NCI-H69 (cell line): ENCODE measurements at places on chromosomes 13 and 19.

DNA sequence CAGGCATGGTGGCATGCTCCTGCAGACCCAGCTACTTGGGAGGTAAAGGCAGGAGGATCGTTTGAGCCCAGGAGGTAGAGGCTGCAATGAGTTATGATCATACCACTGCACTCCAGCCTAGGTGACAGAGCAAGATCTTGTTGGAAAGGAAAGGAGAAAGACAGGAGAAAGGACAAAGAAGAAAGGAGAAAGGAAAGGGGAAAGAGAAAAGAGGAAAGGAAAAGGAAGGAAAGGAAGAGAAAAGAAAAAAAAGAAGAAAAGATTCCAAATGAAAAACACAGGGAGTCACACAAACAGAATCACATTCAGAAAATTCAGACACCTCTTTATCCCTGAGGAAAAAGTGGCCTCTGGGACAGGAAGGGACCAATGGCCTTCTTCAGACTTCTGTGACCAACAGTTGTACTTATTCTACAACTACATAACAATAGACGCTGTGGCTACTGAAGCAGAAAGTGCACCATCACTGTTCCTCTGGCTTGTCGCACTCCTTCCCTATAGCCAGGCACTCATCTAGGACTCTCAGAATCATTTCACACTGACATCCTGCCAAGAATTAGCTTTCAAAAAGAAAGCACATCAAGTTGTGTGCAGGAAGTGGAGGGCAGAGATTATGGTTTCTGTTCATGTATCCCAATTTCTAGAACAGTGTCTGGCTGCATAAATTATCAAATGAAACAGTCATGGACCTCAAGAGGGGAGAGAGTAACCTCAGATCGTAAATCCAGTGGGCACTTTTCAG, 5.9 kb downstream of the MTMR6 start:
- no peak for DNase-seq

- DNase-seq: peak; percentile 41
These were observed at the start of gene LRRC25 for GRCh38 chr19:18397242-18398202. TSS of gene LRRC25 (minus strand) at chr19:18397622. CDS start at chr19:18396963, 659 bp downstream.

DNA sequence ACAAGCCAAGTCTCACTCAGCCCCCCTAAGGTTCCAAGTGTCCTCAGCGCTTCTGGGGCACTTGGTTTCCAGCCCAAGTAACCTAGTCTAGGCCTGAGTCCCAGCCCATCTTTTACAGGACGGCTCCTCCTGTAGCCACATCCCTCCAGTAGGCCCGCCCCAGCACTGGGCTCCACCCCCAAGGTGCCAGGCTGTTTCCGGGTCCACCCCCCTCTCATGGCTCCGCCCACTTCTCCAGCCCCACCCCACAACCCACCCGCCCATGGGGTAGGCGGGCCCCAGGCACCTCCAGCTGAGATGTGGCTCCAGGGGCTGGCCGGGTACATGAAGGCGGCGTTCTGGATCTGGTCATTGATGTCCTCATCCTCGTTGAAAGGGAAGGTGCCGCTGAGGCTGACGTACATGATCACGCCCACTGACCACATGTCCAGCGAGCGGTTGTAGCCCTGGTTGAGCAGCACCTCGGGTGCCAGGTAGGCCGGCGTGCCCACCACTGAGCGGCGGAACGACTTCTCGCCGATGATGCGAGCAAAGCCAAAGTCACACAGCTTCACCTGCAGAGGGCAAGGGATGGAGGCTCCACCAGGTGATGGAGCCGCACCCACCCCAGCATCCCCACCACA, 17.2 kb upstream of the DACT3 start:
- peak; percentile 19 for DNase-seq

DNA sequence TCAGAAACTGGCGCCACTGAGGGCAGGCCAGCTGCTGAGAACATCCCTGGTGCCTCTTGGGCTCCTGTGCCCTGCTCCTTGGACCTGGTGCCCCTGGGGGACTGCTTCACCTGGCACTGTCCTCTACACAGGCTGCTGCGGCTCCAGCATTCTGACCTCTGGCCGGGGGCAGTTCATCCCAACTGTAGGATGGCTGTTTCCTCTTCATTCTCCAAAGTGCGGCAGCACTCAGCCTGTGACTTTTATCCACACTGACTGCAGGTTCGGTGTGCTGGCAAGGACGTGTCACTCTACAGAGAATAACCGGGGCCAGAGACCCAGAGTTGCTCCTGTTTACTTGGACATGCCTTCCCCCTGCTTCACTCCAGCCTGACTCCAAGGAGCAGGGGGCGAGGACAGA, 7.6 kb upstream of the ANKRD10 start:
- DNase-seq: no peak

DNA sequence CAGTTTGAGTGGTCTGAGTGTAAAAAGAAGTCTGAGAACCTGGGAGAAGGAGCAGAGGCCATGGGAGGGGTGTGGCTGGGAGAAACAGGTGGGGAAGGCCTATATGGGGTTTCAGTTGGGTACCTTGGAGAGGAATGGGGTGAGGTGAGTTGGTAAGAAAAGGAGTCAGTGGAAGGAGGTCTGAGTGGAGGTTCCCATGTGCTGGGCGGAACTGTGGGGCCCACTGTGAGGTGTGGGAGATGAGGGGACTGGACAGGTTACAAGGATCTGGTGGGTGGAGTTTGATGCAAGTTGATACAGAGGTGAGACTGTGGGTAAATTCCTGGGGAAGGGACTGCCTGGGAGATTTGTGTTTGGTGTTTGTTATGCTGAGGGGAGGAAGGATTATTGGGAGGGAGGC, 2.1 kb downstream of the ZNF574 start:
- no peak for DNase-seq

- no peak for DNase-seq
These were observed 2.0 kb upstream of the IL17D start for GRCh38 chr13:20701461-20701860.

- DNase-seq: no peak
These were observed 1.6 kb downstream of the ZNF71 start for GRCh38 chr19:56596676-56597075.

DNA sequence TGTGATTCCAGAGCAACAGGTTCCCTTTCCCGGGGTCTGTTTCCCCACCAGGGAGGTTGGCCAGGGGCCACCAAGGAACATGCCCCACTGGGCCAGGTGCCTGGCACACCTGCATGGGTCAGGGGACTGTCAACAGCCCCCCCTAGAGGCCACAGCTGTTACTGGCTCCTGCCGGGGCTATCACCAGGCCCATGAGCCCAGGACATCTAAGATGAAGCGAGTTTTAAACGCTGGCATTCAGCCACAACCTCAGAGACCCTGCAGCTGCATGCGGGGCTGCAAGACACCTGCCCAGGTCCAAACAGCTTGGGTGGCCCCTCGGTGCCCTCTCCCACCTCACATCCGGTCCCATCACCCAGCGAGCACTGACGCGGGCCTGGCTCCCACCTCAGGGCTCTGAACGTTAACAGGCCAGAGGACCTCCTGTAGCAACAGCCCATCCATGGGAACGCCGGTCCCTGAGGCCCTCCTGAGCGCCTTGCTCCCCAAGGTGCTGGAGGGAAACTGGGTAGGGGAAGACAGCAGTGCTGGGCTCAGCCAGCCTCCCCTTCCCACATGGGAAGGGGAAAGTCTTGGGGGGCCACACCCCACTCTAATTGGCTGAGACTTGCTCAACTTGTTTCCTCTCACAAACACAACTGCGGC, 12.0 kb downstream of the KHSRP start:
- DNase-seq: peak; percentile 62

GRCh38 chr13:76326343-76326742, 559.9 kb downstream of the KCTD12 start:
- no peak for DNase-seq

- DNase-seq: peak; percentile 44
These were observed 4.6 kb downstream of the LINGO3 start for GRCh38 chr19:2303211-2303798.

- no peak for DNase-seq
These were observed 5.7 kb upstream of the SHKBP1 start for GRCh38 chr19:40571005-40571318.

DNA sequence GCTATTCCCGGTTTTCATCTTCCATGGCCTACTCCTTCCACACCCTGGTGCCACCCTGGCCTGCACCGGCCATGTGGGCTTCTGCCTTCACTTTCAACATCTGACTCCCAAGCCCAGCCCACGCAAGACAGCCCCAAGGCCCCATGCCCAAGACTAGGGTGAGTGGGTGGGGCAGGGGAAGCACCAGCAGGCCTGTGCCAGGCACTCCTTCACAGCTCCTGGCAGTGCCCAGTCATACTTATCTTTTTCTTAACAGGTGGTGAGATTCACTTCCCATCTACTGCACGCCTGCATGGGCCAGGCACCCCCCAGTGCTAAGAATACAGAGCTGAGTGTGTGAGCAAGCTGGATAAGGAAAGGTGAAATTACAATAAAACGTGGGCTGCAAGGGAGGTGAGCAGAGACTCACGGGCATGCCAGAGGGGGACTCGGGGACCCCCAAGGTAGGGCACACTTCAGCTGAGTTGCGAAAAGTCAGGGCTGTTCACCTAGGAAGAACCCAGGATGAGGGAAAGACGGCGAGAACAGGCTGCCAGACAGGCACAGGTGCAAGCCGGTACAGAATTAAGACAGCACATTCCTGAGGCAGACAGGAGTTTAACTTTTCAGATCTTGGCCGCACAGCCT, 55.7 kb downstream of the COL4A1 start:
- no peak for DNase-seq

DNA sequence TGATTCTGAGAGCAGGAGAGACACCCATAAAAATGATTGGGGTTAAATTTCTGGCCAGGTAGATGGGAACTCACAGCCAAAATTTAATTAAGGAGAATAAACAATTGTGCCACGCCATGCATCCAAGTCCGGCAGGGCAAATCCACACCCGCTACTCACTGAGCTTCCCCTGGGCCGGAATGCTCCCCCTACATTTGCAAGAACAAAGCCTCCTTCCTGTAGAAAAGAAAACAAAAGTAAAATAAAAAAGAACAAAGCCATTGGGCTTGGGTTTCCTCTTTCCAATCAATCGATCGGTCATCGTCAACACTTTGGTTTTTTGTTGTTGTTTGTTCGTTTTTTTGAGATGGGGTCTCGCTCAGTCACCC, 30.2 kb upstream of the TFDP1 start:
- no peak for DNase-seq

DNA sequence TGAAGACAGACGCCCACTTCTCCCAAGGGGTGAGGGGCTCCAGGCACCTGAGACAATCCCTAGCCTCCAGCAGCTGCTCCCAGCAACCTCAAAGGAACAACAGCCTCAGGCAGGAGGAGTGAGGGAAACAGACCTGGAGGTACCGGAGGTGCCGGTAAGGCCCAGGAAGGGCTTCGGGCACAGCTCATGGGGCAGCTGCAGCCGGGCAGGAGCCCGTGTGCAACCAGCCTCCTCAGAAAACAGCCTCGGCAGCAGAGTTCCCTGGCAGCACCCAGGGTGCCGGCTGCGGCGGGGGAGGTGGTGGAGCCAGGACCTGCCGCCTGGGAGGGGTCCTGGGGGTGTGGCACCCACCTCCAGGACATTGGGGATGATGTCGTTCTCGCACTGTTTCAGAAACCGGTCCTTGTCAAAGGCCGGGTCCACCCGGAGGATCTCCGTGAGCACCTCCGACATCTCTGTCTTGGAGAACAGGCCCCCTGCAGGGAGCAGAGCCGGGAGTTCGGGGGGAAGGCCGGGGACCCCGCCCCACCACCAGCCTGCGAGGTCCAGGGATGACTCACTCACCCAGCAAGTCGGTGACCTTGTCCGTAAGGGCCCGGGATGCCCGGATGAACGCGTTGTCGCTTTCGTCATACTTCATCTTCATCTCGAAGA, 6.5 kb upstream of the CTXN1 start:
- no peak for DNase-seq

DNA sequence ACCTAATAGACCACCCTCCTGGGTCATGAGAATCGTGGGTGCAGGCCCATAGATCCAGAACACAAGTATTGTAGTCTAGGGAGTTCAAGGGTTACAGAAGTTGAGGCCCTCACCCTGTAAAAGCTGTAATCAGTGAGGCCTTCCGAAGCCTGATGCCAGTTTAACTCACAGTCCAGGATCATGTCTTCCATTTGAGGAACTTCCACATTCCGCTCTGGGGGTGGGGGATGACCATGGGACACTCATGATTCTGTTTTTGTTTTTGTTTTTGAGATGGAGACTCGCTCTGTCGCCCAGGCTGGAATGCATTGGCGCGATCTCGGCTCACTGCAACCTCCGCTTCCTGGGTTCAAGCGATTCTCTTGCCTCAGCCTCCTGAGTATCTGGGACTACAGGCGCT, 1.7 kb upstream of the RASIP1 start:
- DNase-seq: no peak

DNA sequence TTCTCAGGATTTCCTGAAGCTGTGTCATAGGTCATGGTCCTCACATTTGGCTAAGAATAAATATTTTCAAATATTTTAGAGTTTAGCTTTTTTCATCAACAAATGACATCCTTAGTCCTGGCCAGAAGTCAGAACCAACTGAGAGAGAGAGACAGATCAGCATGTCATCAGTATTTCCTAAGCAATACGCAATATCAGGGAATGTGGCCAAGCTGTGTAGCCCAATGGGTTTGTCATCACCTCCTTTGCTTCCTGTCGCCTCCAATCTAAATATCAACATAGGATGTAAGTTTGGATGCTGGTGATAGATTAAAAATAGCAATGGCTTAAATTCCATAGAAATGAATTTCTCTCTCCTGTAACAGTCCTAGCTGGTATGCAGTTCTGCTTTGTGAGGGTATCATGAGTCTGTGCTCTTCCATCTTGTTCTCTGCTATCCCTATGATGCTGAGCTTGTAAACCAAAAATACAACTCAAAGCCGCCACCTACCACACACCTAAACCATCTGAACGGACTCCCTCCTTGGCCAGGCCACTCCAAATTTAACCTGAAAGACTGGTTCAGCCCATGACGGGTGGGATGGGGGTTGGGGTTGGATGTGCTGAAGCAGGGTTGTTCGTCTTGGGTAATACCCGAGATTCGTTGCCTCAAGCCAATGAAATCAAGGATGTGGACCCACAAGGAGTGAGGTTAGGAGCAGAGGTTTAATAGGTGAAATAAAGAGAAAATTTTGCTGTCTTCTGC, 10.0 kb upstream of the IGSF23 start:
- DNase-seq: no peak

- DNase-seq: no peak
These were observed 314.6 kb downstream of the LIG4 start for GRCh38 chr13:107900775-107901174.

DNA sequence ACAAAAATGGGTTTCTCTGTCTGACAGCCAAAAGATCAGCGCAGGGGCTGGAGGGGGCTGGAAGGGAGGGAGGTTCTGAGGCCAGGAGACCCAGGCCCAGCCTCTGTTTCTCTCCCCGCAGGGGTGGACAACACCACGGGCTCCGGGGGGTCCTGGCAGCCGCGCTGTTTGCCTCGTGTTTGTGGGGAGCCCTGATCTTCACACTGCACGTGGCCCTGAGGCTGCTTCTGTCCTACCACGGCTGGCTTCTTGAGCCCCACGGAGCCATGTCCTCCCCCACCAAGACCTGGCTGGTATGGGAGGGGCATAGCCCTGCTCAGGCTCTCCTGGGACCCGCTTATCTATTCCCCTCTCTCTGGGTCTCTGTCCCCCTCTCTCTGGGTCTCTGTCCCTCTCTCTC, 9.6 kb downstream of the CPT1C start:
- no peak for DNase-seq
